ENCODE measurements at places on chromosomes 2 and 18.

- DNase-seq = no peak
Observed at GRCh38 chr18:30288662-30289414, 753.7 kb downstream of the DSC3 start.

DNA sequence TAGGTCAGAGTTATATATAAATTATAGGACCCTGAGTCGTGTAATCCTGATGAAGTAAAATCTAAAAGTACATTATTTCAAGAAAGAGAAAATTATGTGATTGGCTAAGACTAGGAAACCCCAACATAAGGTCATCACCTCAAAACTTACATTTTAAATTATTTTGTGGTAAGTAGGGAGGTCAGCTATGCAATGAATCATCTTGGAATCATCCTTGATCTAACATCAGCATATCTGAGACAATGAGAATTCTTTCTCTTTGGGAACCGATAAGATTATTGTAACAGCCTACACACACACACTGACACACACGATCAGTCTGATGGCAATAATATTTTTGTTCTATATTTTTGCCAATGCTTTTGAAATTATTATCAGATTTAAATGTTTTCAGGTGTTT lies 904.8 kb upstream of the CHAC2 start:
- DNase-seq = no peak

- peak; percentile 27 for DNase-seq
Observed at GRCh38 chr18:46676182-46676835, 19.3 kb upstream of the LOXHD1 start.

DNA sequence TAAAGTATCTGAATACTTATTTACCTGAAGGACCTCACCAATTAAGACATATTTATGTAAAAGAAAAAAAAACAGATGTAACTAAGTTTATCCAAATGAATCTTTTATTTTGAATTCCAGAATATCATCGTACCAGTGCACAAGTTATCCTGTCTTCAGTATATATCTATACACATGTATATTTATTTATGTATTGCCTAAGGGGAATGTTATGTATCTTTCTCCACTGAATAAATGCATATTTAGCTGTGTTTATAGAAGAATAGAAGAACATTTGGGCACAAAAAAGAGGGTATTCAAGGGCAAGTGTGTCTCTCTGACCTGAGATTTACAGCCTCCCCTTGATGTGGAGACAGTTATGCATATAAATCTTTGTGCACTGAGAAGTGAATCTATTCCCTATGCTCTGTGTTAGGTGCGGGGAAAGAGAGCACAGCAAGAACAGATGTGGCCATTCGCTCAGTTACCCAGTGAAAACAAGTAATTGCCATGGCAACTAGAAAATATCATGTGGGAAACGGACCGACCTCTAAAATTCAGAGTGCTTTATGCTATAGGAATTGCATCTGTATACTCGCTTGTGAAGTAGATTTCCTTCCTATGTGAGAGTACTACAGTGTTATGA lies 39.5 kb upstream of the ASXL3 start:
- DNase-seq = no peak

DNA sequence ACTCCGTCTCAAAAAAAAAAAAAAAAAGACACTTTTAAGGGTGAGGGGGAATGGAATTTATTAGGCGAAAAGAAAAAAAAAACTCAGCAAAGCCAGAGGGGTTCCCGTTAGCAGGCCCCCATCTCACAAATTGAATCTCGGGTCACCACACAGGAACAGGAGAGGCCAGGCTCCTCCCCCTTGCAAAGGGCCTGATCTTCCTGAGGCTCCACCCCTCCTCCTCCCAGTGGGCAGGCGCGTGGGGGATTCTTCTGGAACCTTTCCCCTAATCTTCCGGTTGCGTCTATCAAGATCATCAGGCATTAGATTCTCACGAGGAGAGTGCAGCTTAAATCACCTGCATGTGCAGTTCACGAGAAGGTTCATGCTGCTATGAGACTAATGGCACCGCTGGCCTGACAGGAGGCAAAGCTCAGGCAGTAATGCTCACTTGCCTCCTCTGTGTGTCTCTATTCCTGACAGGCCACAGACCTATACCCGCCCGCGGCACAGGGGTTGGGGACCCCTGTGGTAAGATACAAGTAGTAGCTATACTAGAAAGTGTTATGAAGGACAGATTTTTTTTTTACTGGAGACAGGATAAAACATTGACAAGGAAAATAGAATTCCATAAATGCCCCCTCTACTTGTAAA lies 45.8 kb downstream of the TAF4B start:
- DNase-seq = no peak

GRCh38 chr2:200397785-200398184 lies 91.3 kb downstream of the SPATS2L start:
- no peak for DNase-seq

DNA sequence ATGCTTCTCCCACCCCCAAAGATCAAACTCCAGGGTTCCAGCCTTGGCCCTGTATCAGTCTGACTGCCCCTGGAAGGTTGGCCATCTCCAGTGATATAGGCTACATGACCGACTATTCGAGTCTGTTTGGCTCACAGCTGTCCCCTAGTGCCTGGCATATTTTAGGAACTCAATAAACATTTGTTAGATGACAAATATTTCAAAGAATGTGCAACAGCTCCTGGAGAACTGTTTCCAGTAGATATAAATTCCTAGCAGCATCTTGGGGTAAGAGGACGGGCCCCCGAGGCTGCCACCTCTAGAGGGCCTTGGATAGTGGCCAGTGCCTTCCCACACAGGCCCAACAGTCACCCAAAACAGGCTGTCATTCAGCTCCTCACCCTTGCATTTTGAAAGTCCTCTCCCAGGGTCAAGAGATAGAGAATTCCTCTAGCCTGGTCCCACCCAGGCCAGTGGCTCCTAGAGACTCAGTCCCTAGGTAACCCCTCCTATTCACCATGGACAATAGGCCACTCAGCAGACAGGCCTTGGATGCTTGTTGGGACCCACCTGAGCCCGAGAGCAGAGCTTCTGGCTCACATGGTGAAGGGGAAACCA lies 45.1 kb upstream of the ATP6V1B1 start:
- DNase-seq = no peak

DNA sequence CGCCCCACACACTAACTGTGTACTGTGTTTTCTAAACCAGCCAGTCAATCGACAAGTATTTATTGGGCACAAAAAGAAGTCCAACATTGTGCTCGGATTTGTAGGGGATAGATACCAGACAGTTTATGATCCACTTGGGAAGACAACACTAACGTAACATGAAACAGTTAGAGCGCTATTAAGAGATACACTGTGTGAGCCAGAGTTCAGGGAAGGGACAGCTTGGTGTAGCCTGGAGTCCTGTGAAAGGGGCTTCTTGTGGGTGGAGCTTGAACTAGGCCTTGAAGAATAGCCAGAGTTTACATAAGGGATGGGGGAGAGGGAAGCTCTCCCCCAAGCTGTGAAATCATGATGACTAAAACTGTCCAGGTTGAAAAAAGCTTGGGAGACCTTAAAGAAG lies 176.4 kb upstream of the TCF4 start:
- DNase-seq = no peak

GRCh38 chr2:218386505-218387368 lies 4.7 kb downstream of the SLC11A1 start:
- DNase-seq = no peak
